Heart left ventricle (tissue), 16 donors: ENCODE measurements at places on chromosomes 7 and 10.
A peak's percentile ranks its signal among the peaks of the same experiment; 100 is the strongest.

- no peak for DNase-seq
Observed at GRCh38 chr7:142438923-142439515, 181.2 kb upstream of the PRSS58 start.

- no peak for DNase-seq
Observed at GRCh38 chr10:31004611-31005193, 27.0 kb downstream of the ZNF438 start.

DNA sequence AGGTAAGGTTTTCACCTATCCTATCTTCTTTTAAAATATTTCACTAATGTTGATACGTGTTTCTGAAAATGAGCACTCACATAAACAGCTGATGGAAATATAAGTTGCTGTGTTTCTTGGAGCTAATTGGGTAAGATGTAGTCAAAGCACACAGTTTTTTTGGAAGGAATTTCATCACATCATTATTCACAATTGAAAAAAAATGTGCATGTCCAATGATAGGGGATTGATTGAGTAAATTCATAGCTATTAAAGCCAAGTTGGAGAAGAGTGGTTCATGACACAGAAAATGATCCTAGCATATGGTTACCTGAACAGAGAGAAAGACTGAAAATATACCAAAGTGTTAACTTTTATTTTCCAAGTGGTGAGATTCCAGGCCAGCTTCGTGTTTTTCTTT lies 29.6 kb downstream of the GLI3 start:
- no peak for DNase-seq

DNA sequence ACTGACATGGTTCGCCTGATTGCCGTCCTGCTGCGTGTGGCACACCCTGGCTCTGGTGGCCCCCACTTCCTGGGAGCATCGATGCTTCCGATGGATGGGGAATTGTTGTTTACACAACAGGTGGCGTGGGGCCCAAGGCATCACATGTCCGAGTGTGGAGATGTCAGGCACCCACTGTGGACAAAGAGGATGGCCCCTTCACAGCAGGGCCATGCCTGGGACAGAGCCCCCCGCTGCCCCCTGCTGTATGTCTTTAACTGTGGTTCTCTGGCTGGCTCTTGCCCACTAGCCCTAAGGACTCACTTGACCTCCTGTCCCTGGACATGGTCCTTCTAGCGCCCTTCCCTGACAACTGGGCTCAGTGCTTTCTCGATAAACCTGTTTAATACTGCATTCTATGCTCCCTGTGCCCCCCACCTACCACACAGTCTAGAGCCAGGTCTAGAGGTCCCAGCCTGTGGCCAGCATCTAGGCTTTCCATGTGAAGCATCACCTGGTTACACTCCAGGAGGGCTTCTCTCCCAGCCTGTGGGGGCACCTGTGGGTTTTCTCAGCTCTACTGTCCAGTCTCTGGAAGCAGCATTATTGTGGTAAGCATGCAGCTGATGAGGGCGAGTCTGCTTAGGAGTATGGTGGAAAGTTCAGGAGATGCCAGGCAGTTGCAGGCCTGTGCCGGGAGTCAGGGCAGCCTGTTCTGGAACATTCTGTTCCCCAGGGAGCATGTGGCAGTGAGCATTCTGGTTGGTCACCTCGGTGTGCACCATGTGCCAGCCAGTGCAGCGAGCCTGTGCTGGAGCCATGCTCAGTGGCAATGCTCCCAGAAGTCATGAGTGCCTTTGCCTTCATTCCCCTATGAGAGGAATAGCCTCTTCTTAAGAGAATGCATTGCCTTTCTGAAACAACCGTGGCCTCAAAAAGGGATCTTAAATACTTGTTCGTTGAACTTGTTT lies 10.4 kb downstream of the ADCY1 start:
- no peak for DNase-seq

- no peak for DNase-seq
Observed at GRCh38 chr7:17402628-17403278, 104.3 kb downstream of the AHR start.

GRCh38 chr10:97103316-97104080 lies 82.3 kb downstream of the SLIT1 start:
- DNase-seq: no peak

- peak; percentile 12 for DNase-seq
Observed at GRCh38 chr7:157627033-157627432, 290.2 kb downstream of the DNAJB6 start.
